Activated CD4-positive, alpha-beta T cell treated with anti-CD3 and anti-CD28 coated beads, Interleukin-2, Interleukin-4, amounts not matched to agents 100 ng/mL and 50 ng/mL, durations not matched to agents 16 hours and 8 hours (primary cell): ENCODE measurements at places on chromosomes 16 and 17.

GRCh38 chr16:64981568-64982281, 140.1 kb downstream of the CDH11 start:
- no peak for DNase-seq

GRCh38 chr17:50217591-50217990, 16.2 kb upstream of the COL1A1 start:
- no peak for DNase-seq

DNA sequence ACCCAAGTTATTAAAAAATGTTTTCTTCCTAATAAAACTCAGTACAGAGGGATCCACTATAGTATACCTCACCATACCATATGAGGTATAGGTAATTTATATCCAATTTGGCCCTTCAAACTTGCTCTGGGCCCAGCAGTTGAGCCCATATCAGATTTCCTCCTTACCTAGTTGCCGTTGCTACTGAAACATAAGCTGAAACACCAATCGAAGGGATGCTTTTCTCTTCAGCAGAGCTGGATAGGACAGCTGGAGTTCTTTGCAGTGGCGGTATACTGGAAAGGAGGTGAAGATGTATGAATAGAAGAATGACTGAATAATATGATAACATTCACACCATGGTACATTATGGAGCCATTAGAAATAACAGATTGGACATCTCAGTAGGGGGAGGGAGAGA, 42.7 kb downstream of the TNRC6C start:
- no peak for DNase-seq

DNA sequence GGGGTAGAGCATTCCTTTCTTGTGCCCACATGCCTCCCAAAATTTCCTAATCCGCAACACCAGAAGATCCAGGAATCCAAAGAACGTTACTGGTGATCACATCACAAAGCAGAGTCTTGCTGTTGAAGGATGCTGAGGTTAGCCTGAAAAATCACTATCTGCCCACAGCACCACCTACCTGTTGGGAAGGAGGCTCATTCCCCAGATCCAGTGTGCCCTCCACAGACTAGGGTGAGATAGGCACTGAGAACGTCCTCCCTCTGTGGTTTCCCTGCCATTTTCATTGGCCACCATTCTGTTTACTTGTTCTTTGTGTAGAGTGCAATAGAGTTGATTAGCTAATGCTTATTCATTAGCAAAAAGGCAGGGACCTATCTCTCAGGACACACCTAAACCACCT, 30.3 kb downstream of the RCVRN start:
- no peak for DNase-seq
